ENCODE measurements at places on chromosomes 13 and 19.

- no peak for DNase-seq
- no peak overlapping the region for H3K27ac ChIP-seq
- H3K4me3 ChIP-seq = no peak overlapping the region
- H3K4me1 ChIP-seq = no peaks in the 10 kb centered on the region
These were observed 9.8 kb downstream of the ZNF317 start for GRCh38 chr19:9149997-9150396.

- no peak for DNase-seq
- H3K4me3 ChIP-seq = no peak overlapping the region
- H3K4me1 ChIP-seq = no peaks in the 10 kb centered on the region
- peaks cover 4% of the 10 kb centered on the region for H3K36me3 ChIP-seq
- H3K27me3 ChIP-seq = no peaks in the 10 kb centered on the region
These were observed 109.2 kb upstream of the MCF2L start for GRCh38 chr13:112859817-112860190.

GRCh38 chr13:104691767-104692467 lies 1625.7 kb upstream of the SLC10A2 start:
- H3K4me1 ChIP-seq = no peaks in the 10 kb centered on the region
- H3K36me3 ChIP-seq = no peaks in the 10 kb centered on the region
- no peak overlapping the region for H3K27ac ChIP-seq
- no peaks in the 10 kb centered on the region for H3K27me3 ChIP-seq
- no peak for DNase-seq

DNA sequence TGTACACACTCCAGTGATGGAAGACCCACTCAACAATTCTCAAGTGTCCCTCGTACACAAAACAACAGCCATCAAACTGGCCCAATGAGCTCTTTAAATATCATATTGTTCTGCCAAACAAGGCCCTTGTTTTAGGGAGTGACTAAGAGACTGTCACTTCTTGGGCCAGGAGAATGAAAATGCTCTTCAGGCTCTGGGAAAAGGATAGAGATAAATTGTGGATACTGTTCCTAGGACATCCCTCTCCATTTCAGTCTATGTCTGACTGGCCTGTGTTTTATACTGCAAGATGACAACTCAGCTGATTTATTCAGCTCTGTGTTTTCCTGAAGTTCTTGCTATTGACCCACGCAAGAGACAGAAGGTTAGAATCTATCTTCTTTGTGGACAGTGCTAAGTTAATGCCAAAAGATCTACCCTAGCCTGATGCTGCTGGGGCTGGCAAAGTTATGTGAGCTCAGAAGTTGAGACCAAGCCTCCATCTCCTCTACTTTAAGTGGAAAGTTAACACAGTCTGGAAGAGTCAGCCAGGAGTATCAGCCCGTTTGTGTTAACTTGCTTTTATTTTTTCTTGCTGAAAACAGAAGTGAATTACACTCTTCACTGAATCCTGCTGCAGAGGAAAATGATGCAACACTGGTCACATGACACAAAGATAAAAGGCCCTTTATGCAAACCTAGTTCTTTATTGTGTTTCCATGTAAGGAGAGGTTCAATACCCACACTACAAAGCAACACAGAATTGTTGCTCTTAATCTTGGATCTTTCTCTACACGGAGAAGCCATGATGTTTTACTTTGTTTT lies 14.6 kb downstream of the FRY start:
- H3K27me3 ChIP-seq = no peaks in the 10 kb centered on the region
- H3K27ac ChIP-seq = no peak overlapping the region
- H3K4me3 ChIP-seq = no peak overlapping the region
- H3K4me1 ChIP-seq = peaks cover 33% of the 10 kb centered on the region

Measured in HFFc6 (cell line).